ENCODE measurements at places on chromosomes 3 and 15. TPM values are rescaled to one million over a fixed set of nuclear protein-coding genes. Genes with fewer than 3 reads are reported as not detected.

DNA sequence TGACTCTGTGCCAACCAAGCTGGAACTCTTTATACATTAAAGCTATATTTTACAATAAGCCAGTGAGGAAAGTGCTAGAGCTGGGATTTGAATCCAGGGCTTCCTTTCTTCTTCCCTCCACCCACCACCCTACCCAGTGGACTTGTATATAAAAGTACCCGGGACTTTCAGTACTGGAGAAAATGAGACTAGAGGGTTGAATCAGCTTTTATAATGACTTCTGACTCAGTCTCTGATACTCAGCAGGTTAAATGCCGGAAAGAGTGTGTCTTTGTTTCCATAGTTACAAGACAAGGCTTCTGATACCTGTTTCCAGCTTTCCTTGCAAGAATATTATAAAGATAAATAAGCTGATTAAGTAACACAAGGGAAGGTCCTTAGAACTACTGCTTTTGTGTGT lies 80.9 kb downstream of the FRMD4B start:
- DNase-seq, result no peak

DNA sequence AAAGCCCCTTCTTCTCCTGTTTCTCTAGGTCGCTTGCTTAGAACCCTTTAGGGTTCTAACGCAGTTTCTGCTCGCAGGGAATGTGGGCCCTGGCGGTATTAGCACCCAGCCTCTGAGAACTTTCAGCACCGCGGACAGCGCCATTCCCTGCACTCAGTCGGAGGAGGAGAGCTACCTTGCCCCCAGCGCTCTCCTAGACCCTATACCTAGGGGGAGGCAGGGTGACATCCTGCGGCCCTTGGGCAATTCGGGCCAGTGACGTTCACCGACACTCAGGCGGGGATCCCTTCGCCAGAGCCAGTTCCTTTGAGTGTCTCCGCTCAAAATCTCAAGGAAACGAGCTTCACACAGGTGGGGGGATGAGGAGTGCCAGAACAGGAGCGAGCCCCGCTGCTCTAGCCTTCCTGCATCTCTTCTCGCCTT lies 1.3 kb downstream of the SLC7A14 start:
- peak; percentile 15 for DNase-seq

- DNase-seq, result no peak
These were observed 53.2 kb downstream of the NIPA2 start for GRCh38 chr15:22891426-22892210.

- no peak for DNase-seq
These were observed 55.7 kb downstream of the GALK2 start for GRCh38 chr15:49225572-49226281.

Gene TLR9
- 0.04 TPM for total RNA-seq

Gene PIERCE2
- total RNA-seq, result 1.1 TPM
